WTC11 (cell line): ENCODE measurements at places on chromosomes 7 and 10.

DNA sequence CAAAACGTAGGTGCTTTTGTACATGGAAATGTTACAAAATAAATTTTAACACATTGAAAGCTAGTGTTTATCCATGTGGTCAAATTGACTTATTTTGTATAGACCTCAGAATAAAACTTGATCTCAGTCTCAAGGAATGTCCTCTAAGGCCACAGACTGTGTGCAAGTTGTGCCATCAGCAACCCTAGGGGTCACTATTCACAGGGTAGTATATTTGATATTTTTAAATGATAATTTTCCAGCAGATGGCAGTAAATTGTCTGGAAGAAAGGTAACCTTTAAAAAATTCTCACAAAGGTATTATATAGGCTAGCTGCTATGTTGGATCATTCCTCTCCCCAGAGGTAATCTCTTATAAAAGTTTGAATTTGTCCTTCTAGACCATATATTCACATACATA is 12.9 kb upstream of the SNX10 start:
- DNase-seq, result no peak

DNA sequence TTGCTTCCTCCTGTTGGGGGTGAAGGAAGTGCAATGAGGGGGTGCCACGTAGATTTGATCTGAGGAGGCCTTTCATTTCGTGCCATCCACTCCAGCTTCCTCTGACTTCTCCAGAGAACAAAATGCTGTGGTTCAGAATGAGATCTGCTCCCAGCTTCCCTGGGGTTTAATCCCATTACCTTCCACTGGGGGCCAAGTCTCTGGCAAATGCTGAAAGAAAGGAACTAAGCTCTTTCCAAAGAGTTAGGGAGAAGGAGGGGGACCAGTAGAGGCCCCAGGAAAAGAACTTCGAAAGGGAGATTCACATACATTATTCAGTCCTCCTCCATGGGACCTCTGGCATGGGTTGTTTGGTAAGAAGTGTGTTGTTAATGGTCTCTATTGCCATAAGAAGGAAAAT is 727.0 kb downstream of the TYW1 start:
- DNase-seq, result no peak

DNA sequence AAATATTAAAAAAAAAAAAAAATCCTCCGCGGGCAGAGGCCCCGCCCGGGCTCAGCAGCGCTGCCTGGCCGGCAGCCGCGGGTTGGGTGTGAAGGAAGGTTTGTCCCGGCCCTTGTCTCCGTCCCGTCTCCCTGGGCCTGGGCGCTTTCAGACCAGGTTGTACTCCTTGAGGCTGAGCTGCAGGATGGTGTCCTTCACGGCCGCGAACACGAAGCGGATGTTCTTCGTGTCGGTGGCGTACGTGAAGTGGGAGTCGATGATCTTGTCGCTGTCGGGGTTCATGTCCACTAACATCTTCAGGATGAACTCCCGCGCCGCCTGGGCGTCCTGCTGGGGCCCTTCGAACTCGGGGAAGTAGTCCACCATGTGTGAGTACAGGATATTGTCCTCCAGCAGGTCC is 123.7 kb upstream of the KCTD7 start:
- no peak for DNase-seq

GRCh38 chr7:112414855-112415490 is 35.3 kb upstream of the IFRD1 start:
- DNase-seq, result no peak

DNA sequence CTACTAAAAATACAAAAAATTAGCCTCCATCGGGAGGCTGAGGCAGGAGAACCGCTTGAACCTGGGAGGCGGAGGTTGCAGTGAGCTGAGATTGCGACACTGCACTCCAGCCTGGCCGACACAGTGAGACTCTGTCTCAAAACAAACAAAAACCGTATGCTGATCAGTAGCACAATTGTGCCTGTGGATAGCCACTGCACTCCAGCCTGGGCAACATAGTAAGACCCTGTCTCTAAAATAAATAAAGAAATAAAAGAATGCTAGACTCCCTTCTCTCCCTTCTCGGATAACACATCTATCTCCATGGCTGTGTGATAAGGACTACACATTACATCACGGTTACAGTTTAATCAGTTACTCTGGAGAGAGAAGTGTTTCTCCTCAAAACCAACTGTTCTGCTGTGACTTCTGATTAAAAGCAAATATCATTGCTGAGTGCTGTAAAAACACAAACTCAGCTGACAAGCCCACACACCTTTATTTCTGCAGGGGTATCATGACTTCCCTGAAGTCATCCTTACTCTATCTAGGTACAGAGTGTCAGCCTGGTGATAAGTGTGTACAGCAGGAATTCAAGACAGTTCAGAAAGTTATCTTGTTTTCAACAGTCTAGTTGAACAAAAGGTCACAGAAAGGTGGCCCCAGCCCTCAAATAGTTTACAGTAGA is 5.3 kb upstream of the ARHGAP19 start:
- no peak for DNase-seq

DNA sequence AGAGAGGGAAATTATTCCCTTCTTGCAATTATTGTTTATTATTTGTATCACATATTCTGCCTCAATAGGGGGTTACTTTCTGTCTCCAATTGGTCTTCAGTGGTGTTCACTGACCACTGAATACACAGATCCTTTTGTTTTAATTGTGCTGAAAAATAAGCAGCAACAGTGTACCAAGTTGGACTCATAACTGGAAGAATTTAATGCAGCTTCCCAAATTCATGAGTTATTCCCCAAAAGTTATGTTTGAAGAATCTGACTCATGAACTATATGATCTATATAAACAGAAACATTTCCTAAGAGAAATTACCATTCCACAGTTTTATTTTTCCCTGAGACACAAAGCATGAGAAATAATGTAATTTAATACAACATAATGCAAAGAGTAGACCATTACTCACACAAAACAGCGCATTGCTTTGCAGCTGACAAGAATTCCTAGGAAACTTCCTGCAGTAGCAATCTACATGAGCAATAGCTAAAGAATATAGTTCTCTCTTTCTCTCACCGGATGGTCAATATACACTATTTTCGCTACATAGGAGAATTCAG is 479.2 kb downstream of the HTR7 start:
- DNase-seq, result no peak

- DNase-seq, result no peak
These were observed 111.9 kb upstream of the NRBF2 start for GRCh38 chr10:63021225-63021624.

DNA sequence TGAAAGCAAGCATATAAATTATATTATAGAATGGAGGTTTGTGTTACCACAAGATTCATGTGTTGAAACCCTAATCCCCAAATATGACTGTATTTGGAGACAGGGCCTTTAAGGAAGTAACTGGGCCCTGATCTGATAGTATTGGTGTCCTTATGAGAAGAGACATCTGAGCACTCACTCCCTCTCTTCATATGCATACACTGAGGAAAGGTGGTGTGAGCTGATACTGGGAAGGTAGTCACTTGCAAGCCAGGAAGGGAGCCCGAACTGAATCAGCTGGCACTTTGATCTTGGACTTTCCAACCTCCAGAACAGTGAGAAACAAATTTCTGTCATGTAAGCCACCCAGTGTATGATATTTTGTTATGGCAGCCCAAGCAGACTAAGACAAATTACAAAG is 66.9 kb upstream of the RHOBTB1 start:
- DNase-seq, result no peak

- DNase-seq, result no peak
These were observed 142.1 kb downstream of the JCAD start for GRCh38 chr10:29917311-29917710.

GRCh38 chr10:26486990-26487850 is 49.1 kb downstream of the APBB1IP start:
- no peak for DNase-seq

DNA sequence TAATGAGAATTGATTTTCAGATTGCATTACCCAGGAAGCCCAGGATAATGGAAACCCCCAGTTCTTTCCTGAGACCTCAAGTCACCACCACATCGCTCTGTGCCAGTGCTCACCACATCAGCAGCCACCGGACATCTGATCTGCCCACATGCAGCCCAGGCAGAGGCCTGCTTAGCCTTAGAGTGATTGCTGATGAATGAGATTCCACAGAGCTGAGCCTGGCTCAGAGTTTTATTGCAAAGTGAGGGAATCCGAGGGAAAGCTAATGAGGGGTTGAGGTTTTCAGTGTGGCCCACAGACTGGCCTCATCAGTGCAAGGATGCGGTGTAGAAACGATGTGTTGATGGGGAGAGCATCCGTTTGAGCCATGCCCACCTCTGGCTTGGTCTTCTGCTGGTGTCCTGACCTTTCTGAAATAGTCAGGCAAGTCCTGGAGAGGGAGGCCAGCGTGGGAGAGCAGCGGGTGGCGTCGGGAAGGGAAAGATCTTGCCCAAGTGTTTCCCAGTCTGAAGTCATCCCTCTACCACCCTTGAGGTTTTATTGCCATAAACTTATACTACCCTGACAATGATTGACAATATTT is 120.3 kb downstream of the ITIH5 start:
- DNase-seq, result no peak

- no peak for DNase-seq
These were observed 2.7 kb downstream of the HTR7 start for GRCh38 chr10:90855126-90855525.

- DNase-seq, result no peak
These were observed 2.9 kb downstream of the C1QL3 start for GRCh38 chr10:16518822-16519221.

GRCh38 chr7:28076423-28077200 is 104.0 kb downstream of the JAZF1 start:
- no peak for DNase-seq

DNA sequence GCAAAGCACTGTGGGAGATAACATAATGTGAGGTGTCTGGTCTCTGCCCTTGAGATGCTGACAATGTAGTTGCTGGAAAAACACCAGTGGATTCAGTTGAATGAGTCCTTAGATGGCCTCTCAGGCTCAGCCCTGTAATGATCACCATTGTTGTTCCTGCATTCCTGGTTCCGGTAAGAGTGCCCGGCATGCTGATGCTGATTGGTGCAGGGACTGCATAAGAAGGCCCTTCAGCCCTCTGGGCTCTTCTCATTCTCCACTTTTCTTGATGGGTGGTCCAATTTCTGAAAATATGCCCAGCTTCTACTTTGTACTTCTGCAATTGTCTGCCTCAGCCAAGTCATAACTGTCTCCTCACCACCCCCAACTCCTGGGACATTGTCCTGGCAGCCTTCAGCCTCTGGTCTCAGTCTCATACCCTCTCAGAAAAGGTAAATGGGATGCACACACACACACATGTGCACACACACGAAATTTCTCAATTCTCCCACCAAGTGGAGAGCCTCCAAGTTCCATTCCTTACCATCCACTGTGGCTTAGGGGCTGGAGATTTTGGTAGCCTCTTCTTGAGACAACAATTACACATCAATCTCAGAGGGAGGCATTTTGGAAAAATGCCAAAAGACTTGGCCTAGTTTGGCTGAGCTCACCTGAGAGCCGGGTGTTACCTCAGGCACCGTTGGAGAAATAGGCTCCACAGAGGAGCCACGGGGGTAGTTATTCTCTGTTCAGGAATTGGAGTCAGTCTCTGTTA is 314.9 kb downstream of the RPS24 start:
- no peak for DNase-seq

GRCh38 chr10:31756101-31756728 is 172.4 kb downstream of the ARHGAP12 start:
- no peak for DNase-seq

DNA sequence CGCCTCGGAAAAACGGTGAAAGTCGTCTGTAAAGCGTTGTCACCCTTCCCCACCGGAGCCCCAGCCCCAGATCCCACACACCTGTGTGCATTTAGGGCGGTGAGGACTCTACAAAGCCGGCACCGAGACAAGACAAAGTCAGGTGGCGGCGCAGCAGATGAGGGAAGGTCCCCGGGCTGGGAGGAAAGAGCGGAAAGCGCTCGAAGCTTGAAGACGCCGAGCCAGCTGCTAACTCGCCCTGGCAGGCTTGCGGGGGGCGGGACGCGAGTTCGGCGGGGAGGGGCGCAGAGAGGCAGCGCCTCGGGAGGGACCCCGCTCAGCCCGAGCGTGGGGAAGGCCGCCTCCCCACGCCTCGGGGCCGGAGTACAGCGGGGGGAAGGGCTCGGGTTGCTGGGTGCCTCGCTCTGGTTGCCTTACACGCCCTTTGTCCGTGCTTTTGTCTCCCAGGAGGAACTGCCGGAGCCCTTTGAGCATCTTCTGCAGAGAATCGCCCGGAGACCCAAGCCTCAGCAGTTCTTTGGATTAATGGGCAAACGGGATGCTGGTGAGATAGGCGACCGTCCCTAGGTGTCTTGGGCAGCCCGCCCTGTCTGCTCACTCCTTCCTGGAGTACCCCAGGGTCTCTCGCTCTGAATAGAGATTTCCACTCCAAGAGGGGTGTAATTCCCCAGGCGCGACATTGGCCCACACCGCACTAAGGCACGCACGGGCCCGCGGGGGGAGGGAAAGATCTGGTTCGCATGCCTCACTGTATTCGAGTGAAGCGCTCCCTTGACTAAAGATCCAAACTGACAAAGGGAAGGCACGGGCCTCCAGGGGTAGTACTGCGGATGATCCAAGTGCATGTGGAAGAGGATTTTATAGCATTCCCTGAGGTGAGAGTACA is 1.6 kb downstream of the TAC1 start:
- peak; percentile 69 for DNase-seq

GRCh38 chr7:55351263-55351662 is 13.9 kb upstream of the LANCL2 start:
- DNase-seq, result no peak

GRCh38 chr10:9766762-9767161 is 1250.9 kb upstream of the CELF2 start:
- no peak for DNase-seq

DNA sequence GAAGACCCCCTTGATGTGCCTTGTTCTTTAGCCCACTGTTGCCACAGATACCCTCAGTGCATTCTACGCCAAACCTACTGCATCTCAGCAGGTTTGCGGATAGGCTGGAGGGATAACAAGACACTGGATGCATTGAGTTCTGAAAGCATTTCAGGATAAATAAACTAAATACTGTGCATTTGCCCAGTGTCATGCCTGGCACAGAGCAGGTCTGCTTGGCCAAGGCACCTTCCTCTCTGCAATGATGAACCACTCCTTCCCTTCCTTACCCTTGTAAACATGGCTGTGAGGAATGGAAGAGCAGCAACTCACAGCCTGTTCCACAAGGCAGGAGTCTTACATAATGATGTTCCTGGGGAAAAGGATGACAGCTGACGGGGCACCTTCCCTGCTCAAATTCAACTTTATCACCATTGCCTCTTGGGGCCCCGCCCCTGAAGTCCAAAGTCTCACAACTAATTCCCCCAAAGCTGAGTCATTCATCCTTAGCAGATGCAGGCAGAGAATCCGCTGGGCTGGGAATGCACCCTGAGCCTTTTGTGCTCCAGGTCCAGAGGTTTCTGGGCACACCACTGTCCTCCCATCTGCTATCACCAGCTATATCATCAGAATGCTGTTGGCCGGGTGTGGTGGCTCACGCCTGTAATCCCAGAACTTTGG is 11.6 kb downstream of the DDX56 start:
- no peak for DNase-seq

- no peak for DNase-seq
These were observed 3.1 kb upstream of the DOCK1 start for GRCh38 chr10:126902157-126902556.

GRCh38 chr10:79542626-79543025 is 17.6 kb downstream of the SFTPA2 start:
- DNase-seq, result no peak
